Mesangial cell (primary cell): ENCODE measurements at places on chromosomes 4 and X. TPM values are rescaled to one million over a fixed set of nuclear protein-coding genes. Genes with fewer than 3 reads are reported as not detected.

Gene GPR173
- total RNA-seq, result 3.9 and 11.3 TPM in 2 replicates

Gene WDR17
- total RNA-seq, result 0.98 and 1.3 TPM in 2 replicates

Gene ATXN3L
- total RNA-seq, result not detected in 2 replicates

Gene HHIP
- 9.8 and 30.3 TPM in 2 replicates for total RNA-seq

Gene PNMA5
- total RNA-seq, result not detected in 2 replicates

Gene ARHGAP6
- total RNA-seq, result 0.65 and 7.5 TPM in 2 replicates

Gene PIN4
- total RNA-seq, result 3.8 and 6.0 TPM in 2 replicates

Gene CFAP99
- total RNA-seq, result not detected in 2 replicates

Gene TRIM61
- 0.25 and 0.33 TPM in 2 replicates for total RNA-seq

Gene BCORL1
- 3.6 and 6.2 TPM in 2 replicates for total RNA-seq
